ENCODE measurements at places on chromosomes 5 and 9.

GRCh38 chr9:21252721-21253547 is 13.1 kb upstream of the IFNA14 start:
- DNase-seq = peak; percentile 32

DNA sequence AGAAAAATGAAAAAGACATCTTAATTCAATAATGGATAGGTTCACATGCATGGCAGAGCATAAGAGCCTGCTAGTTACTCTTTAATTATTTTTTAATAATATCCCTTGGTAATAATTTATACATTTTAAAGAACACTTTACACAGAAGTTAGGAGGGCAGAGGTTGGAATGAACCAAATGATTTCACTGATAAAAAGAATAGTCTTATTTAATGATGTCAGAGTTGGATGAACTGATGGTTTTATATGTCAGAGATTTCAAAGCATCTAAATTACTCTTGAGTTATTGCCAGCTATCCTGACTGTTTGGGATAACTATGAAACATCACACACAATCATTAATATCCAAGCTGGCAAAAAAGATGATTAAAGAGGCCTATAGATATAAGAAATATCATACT is 244.8 kb downstream of the CSNK1G3 start:
- no peak for DNase-seq

DNA sequence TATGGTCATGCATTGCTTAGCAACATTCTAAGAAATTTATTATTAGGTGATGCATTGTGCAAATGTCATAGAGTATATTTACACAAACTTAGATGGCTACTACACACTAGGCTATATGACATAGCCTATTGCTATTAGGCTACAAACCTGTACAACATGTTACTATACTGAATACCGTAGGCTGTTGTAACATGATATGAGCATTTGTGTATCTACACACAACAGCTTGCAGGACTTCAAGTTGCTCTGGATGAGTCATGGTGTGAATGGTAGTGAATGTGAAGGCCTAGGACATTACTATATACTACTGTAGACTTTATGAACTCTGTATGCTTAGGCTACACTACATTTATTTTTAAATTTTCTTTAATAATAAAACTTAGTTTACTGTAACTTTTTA is 107.2 kb upstream of the MAMDC2 start:
- DNase-seq = no peak

DNA sequence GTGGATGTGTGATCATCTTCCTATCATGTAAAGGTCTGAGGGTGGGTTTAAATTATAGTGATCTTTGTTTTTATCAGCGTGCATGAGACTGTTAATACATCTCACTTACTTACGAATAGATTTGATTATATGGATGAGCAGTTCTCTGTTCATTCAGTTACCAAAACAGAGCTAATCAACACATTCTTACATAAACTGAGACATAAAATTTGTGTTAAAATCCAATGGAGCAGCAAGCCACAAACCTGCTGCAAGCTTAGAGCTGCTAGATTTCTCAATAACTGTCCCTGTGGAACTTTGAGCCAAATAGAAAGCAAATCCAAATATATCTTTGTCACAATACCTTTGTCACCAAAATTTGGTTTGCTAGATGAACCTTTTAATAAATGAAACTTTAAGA is 50.1 kb downstream of the NUDT12 start:
- DNase-seq = no peak

- no peak for DNase-seq
Measured at GRCh38 chr5:68502531-68502930, 287.0 kb downstream of the PIK3R1 start.

GRCh38 chr5:147382776-147383175 is 127.1 kb downstream of the DPYSL3 start:
- DNase-seq = peak; percentile 77

GRCh38 chr9:16571127-16571802 is 299.2 kb downstream of the BNC2 start:
- DNase-seq = no peak

DNA sequence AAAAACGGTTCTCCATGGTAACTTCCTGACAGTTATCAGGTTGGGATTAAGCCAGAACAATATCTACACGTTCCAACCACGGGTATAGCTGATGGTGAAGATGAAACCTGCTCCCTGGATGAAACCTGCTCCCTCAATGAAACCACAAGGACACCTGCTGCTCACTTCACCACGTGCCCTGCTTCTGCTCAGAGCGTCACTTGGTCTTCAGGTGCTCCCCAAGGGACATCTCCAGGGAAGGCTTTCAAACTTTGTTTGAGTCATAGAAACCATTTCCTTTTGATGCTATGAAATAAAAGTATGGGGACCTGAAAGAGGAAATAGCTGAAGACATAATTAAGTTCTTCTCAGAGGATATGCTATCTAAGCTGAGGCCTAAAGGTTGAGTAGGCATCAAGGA is 242.4 kb downstream of the MED10 start:
- DNase-seq = no peak

- no peak for DNase-seq
Measured at GRCh38 chr9:107653263-107653821, 163.8 kb upstream of the KLF4 start.

GRCh38 chr5:98777295-98777694 is 3.8 kb downstream of the RGMB start:
- no peak for DNase-seq

GRCh38 chr5:50751064-50751657 is 84.7 kb downstream of the PARP8 start:
- peak; percentile 22 for DNase-seq

- no peak for DNase-seq
Measured at GRCh38 chr9:135563039-135563476, 1.5 kb downstream of the PAEP start.

GRCh38 chr9:14547245-14548060 is 145.8 kb downstream of the ZDHHC21 start:
- DNase-seq = no peak

DNA sequence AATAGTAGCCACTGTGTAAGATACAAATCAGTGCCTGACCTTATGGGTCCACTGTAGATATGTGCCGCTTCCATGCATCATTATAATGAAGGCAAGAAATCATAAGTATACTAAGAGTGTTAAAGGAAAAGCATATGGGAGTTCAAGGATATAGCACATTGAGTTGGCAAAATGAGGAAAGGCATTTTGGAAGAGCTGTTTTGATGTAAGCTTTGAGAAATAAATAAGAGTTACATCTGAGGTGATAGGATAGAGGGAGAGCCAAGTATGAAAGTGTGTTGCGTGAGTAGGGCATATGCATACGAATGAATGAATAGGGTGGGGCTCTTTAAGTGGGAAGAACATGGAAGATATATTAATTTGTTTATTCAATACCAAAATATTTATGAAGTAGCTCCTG is 101.0 kb upstream of the DMAC1 start:
- DNase-seq = no peak

DNA sequence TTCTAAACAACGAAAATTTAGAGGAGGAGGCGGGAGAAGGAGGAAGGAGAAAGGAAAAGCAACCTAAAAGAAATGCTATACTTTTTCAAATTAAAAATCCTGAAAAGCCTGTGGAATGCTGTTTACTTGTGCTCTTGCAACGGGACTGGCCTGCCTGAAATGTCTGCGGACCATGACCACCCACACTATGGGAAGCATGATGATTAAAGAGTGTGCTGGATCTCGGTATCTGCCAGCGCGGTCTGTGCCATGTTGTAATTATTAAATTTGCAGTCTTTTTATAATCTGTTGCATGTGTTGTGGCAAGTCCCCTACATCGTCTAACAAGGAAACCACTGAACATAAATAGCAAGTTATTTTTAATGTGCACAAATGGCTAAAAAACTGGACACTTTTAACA is 111.4 kb downstream of the FANCC start:
- DNase-seq = no peak

- no peak for DNase-seq
Measured at GRCh38 chr9:74556685-74557084, 59.5 kb downstream of the RORB start.

- DNase-seq = no peak
Measured at GRCh38 chr9:17322882-17323864, 188.3 kb downstream of the CNTLN start.

DNA sequence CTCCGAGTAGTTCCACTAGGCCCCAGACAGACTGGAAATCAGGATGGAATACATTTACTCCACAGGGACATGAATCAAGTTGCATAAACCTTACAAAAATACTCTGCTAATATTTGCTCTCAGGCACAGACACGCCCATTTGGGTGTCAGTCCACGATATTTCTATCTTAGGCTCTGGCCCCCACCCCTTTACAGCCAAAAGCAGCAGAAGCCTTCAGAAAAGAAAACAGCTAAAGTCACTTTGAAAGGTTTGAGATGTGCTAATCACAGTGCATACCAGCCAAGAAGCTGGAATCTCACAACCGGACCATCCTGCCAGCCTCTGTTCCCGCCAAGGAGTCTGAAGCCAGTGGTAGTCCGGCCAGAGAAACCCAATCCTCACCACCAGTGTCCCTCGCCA is 22.6 kb downstream of the PTPN3 start:
- no peak for DNase-seq

GRCh38 chr5:25694801-25695200 is 1050.0 kb upstream of the CDH10 start:
- peak; percentile 3 for DNase-seq

- no peak for DNase-seq
Measured at GRCh38 chr5:68593211-68593671, 377.7 kb downstream of the PIK3R1 start.

GRCh38 chr9:121541256-121541655 is 41.6 kb upstream of the GGTA1 start:
- DNase-seq = no peak

GRCh38 chr9:133979273-133979920 is 12.7 kb downstream of the VAV2 start:
- no peak for DNase-seq

- DNase-seq = no peak
Measured at GRCh38 chr5:95713960-95714710, 17.0 kb upstream of the RHOBTB3 start.

DNA sequence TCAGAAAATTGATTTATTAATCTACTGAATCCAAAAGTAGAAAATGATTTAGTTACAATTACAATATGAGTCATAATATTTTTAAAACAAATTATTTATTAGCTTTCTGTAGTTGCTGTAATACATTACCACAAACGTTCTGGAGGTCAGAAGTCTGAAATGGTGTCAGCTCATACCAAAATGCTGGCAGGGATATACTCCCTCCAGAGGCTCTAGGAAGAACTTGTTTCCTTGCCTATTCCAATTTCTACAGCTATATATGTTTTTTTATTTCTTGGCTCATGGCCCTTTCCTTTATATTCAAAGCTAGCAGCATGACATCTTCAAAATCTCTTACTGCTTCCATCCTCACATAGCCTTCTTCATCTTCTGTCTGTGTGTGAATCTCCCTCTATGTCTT is 667.9 kb upstream of the ITGA1 start:
- DNase-seq = no peak

DNA sequence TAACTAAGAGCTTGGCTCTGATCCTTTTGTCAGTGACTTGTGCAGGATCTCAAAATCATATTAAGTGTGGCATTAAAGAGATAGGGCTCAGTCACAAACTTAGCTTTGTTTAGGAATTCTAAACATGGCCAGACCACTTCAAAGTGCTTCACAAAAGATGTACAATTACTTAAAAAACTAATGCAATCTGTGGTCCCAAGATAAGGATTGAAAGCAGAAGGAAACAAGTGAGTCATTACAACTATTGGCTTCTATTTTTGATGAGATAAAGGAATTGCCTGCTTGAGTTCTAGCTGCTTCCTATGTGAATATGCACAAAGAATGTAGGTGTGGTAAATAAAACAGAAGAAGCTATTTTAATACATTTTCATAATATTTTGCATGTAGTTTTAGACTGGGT is 44.9 kb upstream of the SLC12A2 start:
- no peak for DNase-seq

DNA sequence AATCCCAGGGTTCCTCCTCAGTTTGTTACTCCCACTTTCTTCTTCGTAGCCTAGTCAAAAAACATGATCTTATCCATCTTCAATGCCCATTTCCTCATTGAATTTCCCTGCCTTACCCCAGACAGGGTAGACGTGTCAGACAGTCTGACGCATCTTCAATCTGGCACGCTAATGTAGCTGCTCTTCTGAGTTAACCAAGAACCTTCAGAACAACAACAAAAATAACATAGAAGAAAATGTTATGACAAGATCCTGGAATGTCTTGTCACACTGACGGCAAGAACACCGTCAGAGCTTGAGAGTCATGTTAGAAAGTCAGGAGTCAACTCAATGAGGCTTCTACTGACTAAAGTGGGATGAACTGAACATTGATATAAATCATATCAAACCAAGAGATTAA is 122.7 kb upstream of the SPDL1 start:
- DNase-seq = no peak

- no peak for DNase-seq
Measured at GRCh38 chr5:149794487-149794971, 64.4 kb downstream of the PPARGC1B start.

DNA sequence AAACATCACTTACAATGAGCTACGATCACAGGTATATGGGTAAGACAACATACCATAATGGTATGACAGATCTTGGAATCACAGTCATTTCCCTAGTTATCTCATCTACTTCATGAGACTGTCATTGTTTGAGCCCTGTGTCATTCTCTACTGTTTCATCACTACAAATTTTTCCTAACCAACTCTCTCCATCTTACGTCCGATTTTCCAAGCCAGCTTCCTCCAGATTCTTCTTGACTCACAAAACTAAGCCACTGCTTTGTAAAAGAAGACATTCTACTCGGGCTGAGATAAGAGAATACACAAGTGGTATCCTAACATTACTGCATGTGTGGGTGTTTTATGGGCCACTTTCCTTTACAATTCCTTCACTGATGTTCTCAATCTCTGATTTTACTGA is 49.6 kb downstream of the SERINC5 start:
- DNase-seq = no peak

DNA sequence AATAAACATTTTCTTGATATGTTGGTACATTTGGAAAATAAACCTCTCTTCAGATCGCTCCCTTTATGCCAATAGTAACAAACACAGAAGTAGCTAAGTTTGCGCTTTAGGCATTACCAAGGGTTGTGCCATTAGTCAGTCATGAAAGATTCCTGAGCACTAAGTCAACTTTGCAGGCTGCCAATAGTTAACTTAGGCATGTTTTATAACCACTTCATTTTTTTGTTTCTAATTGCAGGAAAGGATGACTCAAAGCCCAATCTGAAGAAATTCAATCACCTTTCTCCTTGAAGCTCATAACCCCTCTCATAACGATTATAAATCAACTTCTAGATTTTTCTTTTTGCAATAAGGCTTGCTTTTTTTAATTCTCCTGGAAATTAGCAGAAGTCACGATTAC is 517.0 kb downstream of the AGTPBP1 start:
- no peak for DNase-seq

DNA sequence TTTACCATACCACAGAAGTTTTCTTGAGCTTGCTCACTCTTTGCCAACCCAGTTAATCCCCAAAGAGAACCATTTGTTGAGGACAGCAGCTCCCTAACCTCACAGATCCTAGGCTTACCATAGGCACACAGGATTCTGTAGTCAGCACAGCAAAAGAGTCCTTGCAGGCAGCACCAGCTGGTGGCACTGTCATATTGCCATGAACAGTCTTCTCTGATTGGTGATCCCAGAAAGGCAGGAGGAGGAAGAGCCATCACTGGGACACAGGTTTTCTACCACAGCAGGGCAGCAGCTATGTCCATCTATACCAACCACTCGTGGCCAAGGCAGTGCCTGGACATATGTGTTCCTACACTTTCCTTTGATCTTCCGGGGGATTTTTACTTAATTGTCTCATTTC is 297.1 kb upstream of the CD180 start:
- peak; percentile 66 for DNase-seq
